GM20000 (cell line): ENCODE measurements at places on chromosomes 5 and 9.

- DNase-seq = no peak
These were observed 463.5 kb downstream of the RASEF start for GRCh38 chr9:82599336-82599949.

DNA sequence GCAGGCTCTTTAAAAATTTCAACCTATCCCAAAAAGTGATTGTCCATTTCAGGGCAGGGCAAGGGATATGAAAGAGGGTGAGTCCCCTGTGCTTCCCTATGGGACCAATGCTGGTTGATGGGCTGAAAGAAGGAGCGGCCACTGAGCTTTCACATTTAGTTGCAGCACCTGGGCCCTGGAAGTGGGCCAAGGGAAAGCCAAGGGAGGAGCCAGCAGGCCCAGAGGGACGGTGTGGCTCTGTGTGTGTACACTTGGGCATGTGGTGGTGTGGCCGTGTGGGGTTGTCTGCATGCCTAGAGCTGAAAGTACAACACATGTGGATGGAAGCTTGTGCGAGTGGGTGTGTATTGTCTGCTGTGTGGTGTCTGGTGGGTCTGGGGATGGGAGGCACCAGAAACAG is 14.0 kb upstream of the PSMD5 start:
- no peak for DNase-seq

DNA sequence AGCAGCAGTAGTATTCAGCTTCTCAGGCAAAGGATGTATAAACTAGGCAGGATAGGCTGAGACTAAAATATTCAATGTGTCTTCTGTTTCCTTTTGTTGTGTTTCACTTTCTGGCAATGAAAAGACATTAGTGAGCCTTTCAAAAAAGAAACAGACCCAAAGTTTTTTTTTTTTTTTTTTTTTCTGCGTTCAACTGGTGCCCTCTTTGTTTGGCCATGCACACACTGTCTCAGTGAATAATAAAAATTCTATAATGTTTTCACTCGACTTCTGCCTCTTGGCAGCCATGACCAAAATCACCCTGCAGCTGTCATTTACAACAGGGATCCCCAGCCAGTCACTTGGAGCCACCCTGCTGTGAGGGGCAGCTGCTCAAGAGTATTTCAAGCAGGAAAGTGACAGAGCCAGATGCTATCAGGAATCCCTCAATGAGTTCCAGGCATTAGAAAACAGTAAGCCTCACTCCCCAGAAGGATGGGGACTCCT is 44.0 kb upstream of the MAN2A1 start:
- no peak for DNase-seq

DNA sequence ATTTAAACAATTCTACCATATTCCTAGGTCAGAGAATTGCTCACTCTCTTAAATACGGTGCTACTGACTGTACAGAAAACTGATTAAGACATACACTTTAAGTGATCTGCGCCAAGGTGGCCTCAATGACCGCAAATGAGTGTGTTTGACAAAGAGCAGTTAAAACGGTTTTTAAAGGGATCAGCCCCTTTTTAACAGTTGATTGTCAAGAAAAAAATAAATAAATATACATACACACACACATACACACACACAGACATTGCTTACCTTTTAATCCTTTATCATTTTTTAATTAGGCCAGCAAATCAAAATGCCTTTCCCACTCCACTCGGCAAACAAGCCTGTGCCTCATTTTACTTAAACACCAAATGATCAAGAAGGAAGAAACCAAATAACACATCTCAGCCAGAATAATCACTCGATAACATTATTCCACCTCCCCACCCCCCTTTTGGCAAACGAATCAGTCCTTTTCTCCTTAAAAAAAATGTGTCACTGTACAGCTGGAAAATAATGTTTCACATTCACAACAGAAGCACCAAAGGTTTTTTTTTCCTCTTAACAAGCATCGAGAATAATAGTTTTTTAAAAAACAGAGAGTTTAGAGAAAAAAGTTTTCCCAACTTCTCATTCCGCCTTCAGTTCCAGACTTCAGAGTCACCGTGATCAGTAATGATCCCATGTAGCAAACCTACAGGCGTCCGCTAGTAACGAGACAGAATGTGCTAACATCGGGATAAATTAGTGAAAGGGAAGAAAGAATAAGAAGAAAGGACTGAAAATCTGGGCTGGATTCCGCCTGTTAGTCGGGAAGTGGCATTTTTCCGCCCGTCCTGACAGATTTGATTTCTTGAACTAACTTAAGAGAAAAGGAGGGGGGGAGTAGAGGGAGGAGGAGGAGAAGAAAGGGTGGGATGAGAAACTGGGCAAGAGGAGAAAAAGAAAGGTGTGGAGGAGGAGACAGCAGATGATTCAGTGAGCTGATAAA is at the start of gene ZNF608:
ZNF608 (minus strand) TSS at position 712 of the 988 bp plus-strand sequence. CDS start 1,650 bp downstream, outside the sequence.
- no peak for DNase-seq

- no peak for DNase-seq
These were observed 237.5 kb downstream of the CD180 start for GRCh38 chr5:66958980-66959641.

DNA sequence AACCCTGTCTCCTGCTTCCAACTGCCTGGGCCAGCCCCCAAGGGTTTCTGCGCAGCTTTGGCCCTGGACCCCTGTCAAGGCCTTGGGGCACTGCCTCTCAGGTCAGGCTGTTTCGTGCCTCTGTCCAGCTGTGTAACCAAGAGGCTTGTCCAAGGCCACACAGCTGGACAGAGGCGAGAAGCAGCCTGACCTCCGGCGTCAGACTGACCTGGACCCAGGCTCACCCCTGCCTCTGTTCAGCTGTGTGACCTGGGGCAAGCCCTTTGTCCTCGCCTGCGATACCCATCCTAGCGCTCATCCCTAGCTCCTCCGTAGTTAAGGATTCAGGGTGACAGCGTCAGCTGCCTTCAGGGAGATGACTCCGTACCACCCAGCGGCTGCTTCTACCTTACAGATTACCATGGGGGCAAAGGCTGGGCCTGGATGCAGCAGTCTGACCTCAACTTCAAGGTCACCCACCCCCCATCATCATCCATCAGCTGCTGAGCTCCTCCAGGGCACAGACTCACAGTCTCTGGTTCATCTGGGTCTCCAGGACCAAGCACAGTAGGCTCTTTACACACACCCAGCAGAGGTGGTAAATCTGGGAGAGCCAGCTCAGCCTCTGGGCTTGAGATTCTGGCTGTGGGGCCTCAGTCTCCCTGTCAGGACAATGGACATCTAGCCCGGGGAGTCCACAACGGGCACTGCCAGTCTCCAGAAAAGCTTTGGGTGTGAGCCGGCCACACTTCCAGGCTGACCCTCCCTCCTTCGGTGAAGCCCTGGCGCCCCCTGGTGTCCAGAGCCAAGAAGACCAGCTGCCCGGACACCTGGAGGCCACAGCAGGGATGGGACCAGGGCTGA is 7.9 kb downstream of the AK1 start:
- DNase-seq = peak; percentile 95

- DNase-seq = peak; percentile 15
These were observed 1.2 kb upstream of the AK3 start for GRCh38 chr9:4742246-4742645.

DNA sequence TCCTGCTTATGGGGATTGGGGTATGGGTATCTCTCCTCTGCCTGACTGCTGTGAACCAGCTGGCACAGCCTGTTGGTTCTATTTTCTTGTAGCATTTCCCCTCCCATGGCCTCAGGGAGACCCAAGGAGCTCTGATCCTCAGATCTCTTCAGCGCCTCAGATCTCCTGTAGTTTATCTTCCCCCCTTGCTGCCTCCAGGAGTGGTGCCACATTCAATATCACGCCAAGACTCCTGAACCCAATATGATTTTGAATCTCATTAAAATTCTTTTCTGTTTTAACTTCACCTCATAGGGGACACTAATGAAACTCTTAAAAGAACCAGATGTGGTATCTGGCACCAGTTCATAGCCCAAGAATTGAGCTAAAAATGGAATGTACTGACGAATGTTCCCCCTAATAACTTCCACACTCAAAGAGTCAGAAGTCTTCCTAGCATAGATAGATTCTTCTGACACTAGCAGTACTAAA is 59.6 kb upstream of the LIFR start:
- DNase-seq = no peak

DNA sequence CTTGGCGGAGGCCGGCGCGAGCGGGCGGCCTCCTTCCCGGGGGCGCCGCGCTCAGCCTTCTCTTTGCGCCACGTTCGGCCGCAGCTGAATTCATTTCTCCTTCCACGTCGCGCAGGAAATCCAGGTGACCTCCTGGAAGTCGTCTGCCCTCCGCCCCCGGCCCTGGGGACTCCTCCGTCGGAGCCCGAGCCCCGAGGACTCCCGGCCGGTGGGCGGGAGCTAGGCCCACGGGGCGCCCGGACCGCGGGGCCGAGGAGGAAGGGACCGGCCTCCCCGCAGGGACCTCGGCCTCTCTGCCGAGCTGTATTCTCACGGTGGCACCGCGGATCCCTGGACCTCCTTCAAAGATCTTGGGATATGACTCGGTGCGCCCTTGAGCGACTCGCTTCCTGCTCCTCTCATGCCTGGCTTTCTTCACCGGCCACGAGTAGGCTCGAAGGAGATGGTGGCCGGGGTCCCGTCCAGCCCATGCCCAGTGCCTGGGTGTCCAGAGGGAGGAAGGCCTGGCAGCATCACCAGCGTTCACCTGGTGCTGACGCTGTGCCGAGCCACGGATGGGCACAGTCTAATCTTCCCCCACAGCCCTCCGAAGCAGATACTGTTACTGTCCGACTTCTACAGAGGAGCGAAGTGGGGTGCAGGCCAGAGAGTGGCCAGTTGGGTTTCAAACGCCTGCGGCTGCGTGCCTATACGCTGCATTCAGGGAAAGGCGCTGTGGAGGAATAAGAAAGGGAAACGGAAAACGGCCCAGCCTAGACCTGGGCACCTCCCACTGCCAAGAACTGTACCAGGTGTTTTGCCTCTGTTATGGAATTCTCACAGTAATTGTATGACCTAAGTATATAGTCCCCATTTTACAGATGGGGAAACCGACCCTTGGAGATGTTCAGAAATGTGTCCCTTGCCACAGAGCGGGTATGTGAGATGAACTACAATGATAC is 47.3 kb downstream of the PAX5 start:
- no peak for DNase-seq

GRCh38 chr9:135048758-135049444 is 38.6 kb upstream of the OLFM1 start:
- no peak for DNase-seq

GRCh38 chr5:141319699-141320098 is 885 bp downstream of the TAF7 start:
- DNase-seq = no peak

GRCh38 chr9:111458139-111459009 is 25.8 kb downstream of the ECPAS start:
- DNase-seq = no peak

- no peak for DNase-seq
These were observed 19.2 kb upstream of the TXNDC8 start for GRCh38 chr9:110356639-110357395.

- no peak for DNase-seq
These were observed 35.4 kb upstream of the C5orf47 start for GRCh38 chr5:173953528-173954090.
